ENCODE measurements at places on chromosomes 3 and 15. TPM values are rescaled to one million over a fixed set of nuclear protein-coding genes. Genes with fewer than 3 reads are reported as not detected.

The SUCNR1 gene
- total RNA-seq: not detected

The GOLGA6L10 gene
- 0.11 TPM for total RNA-seq

The ACY1 gene
- total RNA-seq: 46.6 TPM

The ARGFX gene
- not detected for total RNA-seq

The TTLL13 gene
- not detected for total RNA-seq

The TRPM1 gene
- not detected for total RNA-seq

The TRH gene
- not detected for total RNA-seq

The SRGAP3 gene
- total RNA-seq: 3.1 TPM

The ZPLD1 gene
- total RNA-seq: 0.62 TPM

The CHRNB4 gene
- total RNA-seq: not detected

The TNNC1 gene
- 0.33 TPM for total RNA-seq

The KBTBD13 gene
- not detected for total RNA-seq

The RHOV gene
- total RNA-seq: not detected

The CCR2 gene
- not detected for total RNA-seq

The PLSCR2 gene
- not detected for total RNA-seq

The ZMYND10 gene
- 1.2 TPM for total RNA-seq

The SERF2 gene
- 546 TPM for total RNA-seq

The JMJD7 gene
- total RNA-seq: 5.7 TPM

The FBXW12 gene
- not detected for total RNA-seq

The GOLGA8M gene
- 2.5 TPM for total RNA-seq

The LPCAT4 gene
- 16.6 TPM for total RNA-seq

The SLC15A2 gene
- total RNA-seq: 0.11 TPM

The SHF gene
- 2.5 TPM for total RNA-seq

The TM4SF1 gene
- total RNA-seq: 287 TPM

The C3orf70 gene
- total RNA-seq: 1.4 TPM

The LIPH gene
- total RNA-seq: not detected

The RPS27L gene
- total RNA-seq: 134 TPM

The BFSP2 gene
- not detected for total RNA-seq

The SLC22A14 gene
- not detected for total RNA-seq

The ESYT3 gene
- total RNA-seq: 6.5 TPM

The USP50 gene
- total RNA-seq: 0.62 TPM

The CHD2 gene
- total RNA-seq: 96.5 TPM

The SLC28A2 gene
- total RNA-seq: not detected

The FEZF2 gene
- total RNA-seq: not detected

The MGA gene
- 42.0 TPM for total RNA-seq

The SYNPR gene
- not detected for total RNA-seq

The SLC2A2 gene
- total RNA-seq: not detected

The ADGRG7 gene
- 1.1 TPM for total RNA-seq

The ARL8B gene
- 63.9 TPM for total RNA-seq

The FGF12 gene
- 0.22 TPM for total RNA-seq

The ISLR gene
- 39.7 TPM for total RNA-seq

The KLHL24 gene
- total RNA-seq: 81.4 TPM

The POC1A gene
- total RNA-seq: 24.8 TPM

The CEMIP gene
- 14.6 TPM for total RNA-seq

The TEX55 gene
- total RNA-seq: not detected

The TOP2B gene
- total RNA-seq: 113 TPM

The GHSR gene
- not detected for total RNA-seq

The GNAT1 gene
- not detected for total RNA-seq

The NKIRAS1 gene
- 14.2 TPM for total RNA-seq

The TMEM62 gene
- total RNA-seq: 26.3 TPM

The ADAMTSL3 gene
- total RNA-seq: 0.22 TPM

The LRTM1 gene
- total RNA-seq: not detected

The CCRL2 gene
- total RNA-seq: 0.62 TPM

The FBXO40 gene
- total RNA-seq: under 0.01 TPM

The AMOTL2 gene
- total RNA-seq: 100 TPM

The ABI3BP gene
- 7.0 TPM for total RNA-seq

The VIPR1 gene
- total RNA-seq: not detected

The CCDC50 gene
- total RNA-seq: 134 TPM

The CRTAP gene
- total RNA-seq: 245 TPM

Measured in uterine smooth muscle cell (primary cell).